ENCODE measurements at places on chromosomes 5 and 9.
A peak's percentile ranks its signal among the peaks of the same experiment; 100 is the strongest.

DNA sequence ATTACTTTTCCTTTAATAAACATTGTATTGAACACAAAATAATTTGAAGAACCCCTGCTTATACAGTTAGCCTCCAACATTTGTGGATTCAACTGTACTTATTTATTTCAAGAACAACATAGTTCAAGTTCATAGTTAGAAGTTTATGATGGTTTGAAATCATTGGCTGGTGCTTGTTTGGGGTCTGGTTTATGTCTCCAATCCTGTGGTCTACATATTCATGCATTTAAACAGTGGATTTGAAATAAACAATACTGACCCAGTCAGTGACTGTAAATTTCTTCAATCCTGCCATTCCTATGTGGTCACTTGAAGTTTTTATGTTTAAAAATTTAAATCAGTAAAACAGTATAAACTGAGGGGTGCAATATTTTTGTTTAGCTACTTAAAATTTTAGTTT lies 145.1 kb upstream of the TRPC7 start:
- no peak for DNase-seq

- DNase-seq, result no peak
Measured at GRCh38 chr9:9341203-9341602, 1271.6 kb downstream of the PTPRD start.

GRCh38 chr5:154444556-154445421 lies 1.0 kb upstream of the SAP30L start:
- peak; percentile 21 for DNase-seq

- no peak for DNase-seq
Measured at GRCh38 chr5:78542321-78542840, 106.2 kb downstream of the LHFPL2 start.

GRCh38 chr9:99107421-99107820 lies 2.5 kb downstream of the TGFBR1 start:
- no peak for DNase-seq

DNA sequence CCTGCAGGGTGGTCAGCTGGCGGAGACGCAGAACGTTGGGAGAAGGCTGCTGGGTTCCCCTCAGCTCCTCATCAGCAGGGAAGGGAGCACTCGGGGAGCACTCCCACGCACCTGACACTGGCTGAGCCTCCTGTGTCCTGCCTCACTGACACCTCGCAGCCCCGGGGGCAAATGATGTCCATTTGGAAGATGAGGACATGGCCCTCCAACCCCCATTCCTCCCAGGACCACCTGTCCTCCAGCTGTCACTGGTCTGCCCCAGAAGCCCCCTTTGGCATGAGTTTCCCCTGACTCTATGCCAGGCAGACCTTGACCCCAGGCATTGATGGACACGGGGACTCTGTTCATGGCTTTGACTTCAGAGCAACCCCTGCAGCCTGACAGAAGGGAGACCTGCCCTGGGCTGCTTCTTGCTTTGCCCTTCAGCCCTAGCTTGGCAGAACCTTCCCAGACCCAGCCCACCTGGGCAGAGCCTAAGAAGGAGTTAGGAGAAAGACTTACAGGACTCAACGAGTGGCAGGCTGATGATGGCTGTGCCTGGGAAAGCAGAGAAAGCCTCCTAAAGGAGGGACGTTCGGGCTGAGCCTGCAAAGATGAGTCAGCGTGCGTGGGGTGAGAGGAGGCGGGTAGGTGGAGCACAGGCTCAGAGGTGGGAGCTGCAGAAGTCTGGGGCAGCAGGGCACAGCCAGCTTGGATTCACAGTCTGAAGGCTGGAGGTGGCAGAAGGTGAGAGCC lies 90.6 kb downstream of the LMX1B start:
- DNase-seq, result peak; percentile 9

DNA sequence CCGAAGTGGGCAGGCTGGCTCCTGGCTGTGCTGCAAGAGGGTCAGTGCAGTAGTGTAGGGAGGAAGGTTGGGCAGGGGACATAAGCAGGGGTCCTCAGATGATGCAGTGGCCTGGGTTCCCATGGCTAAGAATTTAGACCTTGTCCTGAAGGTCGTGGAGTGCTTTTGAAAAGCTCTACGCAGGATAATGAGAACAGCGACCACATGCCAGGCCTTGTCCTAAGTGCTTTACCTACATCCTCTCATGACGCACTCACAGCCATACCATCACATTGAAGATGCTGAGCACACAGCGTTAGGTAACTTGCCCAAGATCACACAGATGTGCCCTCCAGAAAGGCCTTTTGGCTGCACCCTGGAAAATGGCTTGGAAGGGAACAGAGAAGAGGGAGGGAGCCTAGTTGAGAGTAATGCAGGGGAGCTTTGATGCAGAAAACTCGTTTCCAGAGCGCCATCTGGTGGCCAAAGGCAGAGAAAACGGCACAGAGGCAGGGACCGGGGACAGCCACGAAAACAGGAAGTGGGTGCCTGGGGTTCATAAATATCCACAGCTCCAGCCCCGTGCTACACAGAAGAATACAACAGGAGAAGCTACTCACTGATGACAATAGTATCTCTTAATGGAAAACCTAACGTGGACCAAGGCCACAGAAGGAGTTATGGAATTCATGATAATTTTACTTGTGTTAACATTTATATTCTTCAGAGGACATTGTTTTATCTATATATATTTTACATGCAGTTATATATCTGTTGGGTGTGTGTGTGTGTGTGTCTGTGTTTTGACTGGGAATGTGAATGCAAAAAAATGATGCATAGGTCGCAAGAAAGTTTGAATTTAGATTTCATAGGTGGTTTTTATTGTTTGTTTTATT lies 2.7 kb upstream of the PCDH12 start:
- peak; percentile 75 for DNase-seq

GRCh38 chr5:177304392-177305119 lies 957 bp downstream of the PRELID1 start:
- DNase-seq, result no peak

- DNase-seq, result no peak
Measured at GRCh38 chr5:2370626-2371418, 380.7 kb downstream of the IRX2 start.

DNA sequence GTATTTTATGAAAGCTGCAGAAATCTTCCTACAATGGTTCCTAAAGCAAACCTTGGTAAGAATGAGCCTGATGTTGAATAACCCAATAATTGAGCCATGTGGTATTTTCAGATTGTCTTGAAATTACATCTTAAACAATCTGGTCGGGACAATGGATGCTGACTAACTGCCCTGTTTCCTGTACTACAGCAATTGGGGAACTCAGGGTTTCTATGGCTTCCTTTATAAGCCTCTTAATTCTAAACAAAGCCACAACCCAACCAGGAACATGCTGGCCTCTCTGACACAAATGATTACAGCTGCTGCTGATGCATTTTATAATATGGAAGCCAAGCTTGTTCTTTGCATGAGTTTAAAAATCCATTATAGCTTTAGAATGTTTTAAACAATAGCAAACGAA lies 30.2 kb downstream of the PTPN3 start:
- DNase-seq, result no peak

GRCh38 chr5:115168829-115169486 lies 750 bp downstream of the TRIM36 start:
- no peak for DNase-seq

- DNase-seq, result no peak
Measured at GRCh38 chr5:25649628-25650265, 1005.0 kb upstream of the CDH10 start.

DNA sequence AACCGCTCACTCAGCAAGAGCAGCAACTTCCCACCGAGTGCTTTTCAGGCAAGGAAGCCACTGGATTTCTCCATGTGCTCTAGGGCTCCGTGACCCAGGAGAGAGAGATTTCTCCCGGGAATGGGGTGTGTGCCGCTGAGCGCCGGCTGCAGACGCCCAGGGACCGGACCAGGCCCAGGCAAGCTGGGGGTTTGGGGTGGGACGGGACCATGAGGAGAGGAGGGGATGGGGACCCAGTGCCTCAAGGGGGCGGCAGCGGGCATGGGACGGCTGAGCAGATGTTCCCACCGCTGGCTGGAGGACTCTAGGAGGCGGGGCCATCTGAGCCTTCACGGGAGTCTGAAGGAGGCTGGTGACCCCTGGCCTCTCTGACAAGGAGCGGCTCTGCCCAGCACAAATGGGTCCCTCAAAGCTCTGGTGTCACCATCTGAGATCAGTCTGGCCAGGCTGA lies 8.5 kb downstream of the LCN9 start:
- DNase-seq, result no peak

DNA sequence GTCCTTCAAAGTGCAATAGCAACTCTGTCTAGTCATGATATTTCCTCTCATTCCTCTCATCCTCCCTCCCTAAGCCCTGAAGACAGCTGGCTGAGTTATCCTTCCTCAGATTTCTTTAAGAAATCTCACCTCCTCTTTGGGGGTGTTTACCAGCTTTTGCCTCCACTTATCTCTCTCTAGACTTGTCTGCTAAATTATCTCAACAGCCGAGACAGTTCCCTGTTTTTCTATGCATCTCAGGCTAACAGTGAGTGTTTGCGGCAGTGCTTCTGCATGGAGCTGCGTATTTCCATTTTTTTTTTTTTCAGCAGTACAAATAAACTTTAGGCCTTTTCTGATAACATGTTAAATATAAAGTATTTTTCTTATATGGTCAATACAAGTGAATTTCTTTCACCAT lies 20.9 kb downstream of the KCTD16 start:
- DNase-seq, result no peak

DNA sequence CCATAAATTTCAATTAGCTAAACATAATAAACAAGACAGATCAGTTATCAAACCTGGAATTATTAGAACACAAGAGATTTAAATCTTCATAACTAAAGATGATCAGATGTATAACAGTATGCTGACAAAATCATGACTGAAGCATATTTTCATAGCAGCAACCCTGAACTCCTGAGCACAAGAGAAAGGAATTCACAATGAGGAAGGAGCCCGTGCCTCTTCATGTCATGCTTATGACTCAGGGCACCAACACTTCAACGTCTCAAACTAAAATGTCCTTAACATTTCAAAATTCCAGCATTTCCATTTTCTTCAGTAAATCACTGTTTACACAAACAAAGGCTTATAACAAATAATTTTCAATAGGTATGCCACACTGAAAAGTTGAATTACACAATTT lies 6.7 kb downstream of the AP3B1 start:
- no peak for DNase-seq

GRCh38 chr5:68220914-68221313 lies 5.4 kb downstream of the PIK3R1 start:
- no peak for DNase-seq

- DNase-seq, result no peak
Measured at GRCh38 chr9:12464400-12464799, 228.8 kb upstream of the TYRP1 start.

DNA sequence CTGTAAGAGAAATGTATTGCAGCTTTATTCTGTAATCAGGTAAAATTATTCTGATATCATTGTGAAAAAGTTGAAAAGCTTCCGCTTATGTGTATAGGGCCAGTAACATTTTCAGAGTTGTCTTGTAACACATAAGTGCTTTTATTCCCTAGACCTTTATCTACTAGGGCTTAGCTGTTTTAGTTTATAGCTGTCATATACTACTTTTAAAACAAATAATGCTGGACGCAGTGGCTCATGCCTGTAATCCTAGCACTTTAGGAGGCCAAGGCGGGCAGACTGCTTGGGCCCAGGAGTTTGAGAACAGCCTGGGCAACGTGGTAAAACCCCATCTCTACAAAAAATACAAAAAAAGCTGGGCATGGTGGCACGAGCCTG lies 33.1 kb downstream of the SLC25A51 start:
- no peak for DNase-seq

DNA sequence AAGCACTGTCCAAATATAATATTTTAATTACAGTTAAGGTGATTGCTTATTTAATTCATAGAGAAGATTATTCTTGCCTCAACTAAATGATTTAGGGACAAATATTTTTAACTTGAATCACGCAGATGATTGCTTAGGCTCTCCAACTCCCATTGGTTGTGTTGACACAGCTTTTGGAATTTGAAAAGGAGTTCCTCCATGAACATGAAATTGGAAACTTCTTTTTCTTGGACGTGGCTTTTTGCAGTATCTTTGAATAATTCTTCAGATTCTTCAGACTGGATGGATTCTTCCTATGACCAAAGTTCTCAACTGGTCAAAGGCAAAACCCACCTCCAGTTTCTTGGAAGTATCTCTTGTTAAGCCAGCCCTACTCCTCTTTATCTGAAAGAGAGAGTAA lies 456.4 kb upstream of the KLF4 start:
- no peak for DNase-seq

GRCh38 chr9:138103849-138104206 lies 226.2 kb downstream of the CACNA1B start:
- no peak for DNase-seq

GRCh38 chr5:169696621-169697510 lies 59.8 kb downstream of the DOCK2 start:
- DNase-seq, result no peak

DNA sequence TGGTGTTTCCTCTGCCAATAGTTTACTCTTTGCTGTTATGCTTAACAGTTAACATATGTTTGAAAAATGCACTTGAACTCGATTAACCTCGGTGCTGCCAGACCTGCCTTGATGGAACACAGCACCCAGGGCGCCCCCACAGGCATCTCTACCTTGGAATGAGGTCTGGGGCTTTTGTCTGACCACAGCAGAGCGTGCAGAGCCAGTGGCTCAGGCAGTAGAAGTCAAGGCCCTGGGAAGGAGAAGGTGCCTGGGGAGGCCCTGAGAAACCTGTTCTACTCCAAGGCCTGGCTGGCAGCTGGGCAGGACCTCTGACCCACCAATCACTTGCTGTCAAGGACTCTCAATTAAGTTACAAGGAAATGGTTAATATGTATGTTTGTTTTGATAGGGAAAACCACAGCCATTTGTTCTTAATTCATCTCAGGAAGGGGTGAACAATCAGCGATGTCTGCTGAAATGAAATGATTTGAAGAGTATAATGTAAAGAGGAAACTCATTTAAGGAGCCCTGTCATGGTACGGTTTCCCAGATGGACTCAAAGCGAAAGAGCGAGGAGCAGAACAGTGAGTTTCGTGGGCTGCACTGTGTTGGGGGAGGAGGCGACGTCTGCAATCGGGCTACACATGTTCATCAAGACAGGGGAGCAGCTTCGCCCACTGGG lies 21.9 kb downstream of the MACROH2A1 start:
- DNase-seq, result peak; percentile 32

DNA sequence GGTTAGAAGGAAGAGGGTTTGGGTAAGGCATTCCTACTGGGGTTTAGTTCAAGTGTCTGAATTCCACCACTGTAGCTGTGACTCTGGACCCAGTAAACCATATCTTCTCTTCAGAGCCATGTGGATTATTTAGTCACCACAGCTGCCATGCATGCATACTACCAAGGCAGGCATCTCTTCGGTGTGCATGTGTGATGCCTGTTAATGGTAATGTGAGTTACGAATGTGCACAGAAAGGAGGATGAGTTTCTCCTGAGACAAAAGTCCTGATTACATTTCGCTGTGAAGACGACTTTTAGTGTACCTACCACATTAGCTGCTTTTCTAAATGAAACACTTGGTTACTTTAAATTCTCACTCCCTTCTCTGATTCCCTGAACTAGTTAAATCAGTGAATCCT lies 9.3 kb downstream of the PBX3 start:
- DNase-seq, result no peak

GRCh38 chr5:131947445-131947844 lies 2.0 kb upstream of the MEIKIN start:
- no peak for DNase-seq

GRCh38 chr5:65802080-65802479 lies 80.1 kb downstream of the NLN start:
- no peak for DNase-seq
